ENCODE measurements at places on chromosomes 16 and 17.

GRCh38 chr16:83845263-83845662 is 37.5 kb downstream of the HSBP1 start:
- no peak for DNase-seq

- no peak for DNase-seq
Measured at GRCh38 chr17:8189041-8189710, 804 bp downstream of the BORCS6 start.

GRCh38 chr17:79733692-79734070 is 2.9 kb downstream of the ENPP7 start:
- DNase-seq = no peak

DNA sequence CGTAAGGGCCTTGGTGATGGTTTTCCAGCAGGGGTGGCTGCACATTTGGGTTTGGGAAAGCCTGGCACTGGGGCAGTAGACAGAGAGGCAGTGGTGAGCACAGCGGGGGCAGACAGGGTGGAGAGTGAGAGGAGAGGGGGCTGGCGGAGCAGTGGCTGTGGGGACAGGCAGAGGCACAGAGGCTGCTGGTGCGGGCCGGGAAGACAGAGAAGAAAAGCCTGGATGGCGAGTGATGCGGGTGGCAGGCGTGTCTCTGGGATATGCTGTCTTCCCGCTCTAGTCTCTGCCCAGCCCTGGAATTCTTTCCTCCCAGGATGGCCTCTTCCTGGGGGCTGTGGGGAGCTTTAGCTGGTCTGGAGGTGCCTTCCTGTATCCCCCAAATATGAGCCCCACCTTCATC is 16.9 kb downstream of the ITGAD start:
- no peak for DNase-seq

- peak; percentile 11 for DNase-seq
Measured at GRCh38 chr16:49281843-49282642, 405 bp upstream of the CBLN1 start.

- DNase-seq = no peak
Measured at GRCh38 chr16:12721841-12722421, 81.8 kb downstream of the CPPED1 start.

- no peak for DNase-seq
Measured at GRCh38 chr16:82995924-82996441, 369.2 kb downstream of the CDH13 start.

GRCh38 chr17:62648251-62648955 is 20.9 kb downstream of the MRC2 start:
- DNase-seq = no peak

DNA sequence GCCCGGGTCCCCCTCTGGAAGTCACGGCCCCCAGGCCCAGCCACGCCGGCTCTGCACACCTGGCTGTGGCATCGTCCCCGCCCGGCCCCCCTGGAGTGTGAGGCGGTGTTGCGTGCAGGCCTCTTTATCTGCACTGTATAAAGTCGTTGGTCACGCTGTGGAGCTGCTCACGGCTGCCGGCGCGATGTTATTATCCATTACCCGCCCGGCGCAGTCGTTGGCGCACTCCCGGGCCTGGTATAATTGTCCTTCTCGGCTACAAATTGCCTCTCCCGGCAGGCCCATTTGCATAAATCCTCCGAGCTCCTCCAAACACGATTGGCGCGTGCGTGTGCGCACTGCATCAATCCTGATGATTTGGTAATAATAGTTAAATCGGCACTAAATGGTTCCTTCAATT is 57.8 kb downstream of the BAHCC1 start:
- DNase-seq = no peak

DNA sequence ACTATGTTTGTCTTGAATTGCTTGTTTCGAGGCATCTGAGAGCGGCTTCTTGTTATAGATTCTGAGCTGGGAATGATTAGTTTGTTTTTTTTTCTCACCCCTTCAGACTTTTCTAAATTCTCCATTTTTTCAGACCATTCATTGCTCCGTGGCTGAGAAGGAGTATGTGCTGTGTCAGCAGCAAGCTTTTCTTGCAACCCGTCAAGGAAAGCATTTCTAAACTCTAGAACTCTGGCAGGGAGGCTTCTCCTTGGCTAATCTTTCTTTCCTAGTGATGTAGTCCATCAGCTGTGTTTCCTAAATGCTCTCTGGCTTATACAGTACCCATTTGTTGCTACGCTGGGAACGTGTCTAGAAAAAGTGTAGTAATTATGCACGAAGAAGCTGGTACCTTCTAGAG is 133.5 kb downstream of the FTO start:
- no peak for DNase-seq

DNA sequence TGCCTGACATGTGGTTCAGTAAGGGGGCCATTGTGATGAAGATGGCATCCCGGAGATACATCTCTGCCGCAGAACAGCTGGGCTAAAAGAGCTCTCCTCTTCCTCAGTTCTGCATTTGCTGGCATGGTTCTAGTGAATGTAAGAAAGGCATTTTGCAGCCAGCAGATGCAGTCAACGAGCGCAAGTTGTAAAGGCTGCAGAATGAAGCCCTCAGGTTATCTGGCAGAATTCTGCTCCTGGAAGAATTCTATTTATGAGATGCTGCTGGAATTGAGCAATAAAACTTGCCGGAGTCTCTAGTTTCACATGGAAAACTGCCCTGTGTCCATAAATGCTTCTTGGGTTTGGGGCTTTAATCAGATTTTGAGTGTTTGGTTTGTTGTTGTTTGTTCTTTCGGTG is 176.8 kb upstream of the HSBP1 start:
- no peak for DNase-seq

- DNase-seq = no peak
Measured at GRCh38 chr17:58492238-58493121, 4.3 kb upstream of the HSF5 start.

DNA sequence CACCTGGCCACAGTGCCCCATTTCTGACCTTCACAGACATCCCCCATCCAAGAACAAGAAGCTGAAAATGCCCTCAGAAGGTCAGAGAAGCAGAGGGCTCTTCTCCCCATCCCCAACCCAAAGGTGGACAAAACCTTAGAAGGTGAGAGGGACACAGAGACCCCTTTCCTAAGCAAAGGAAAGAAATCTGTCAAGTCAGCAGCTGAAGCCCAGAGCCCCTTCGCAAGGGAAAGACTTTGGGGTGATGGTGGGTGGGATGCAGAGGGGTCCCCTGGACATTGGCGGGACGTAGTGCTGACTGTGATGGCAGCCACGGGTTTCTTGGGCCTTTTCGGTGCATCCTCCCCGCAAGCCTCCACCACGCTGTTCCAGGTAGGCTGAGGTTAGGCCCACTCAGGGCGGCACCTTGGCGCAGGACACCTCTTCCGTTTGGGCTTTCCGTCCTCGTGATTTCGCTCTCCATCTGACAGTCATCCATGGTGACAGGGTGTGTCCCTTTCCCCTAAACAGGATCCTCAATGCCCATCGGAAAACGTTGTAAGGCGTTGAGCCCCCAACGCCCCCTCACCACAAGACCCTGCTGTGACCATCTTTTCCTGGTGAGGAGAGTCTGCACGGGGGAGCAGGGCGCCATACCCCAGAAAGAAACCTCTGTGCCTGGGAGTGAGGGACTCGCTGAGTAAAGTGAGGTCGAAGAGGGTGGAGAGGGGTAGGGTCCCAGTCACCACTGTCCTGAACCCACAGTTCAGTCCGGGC is 10.7 kb upstream of the GSDMA start:
- DNase-seq = no peak

GRCh38 chr17:31216031-31216751 is 80.8 kb downstream of the OMG start:
- peak; percentile 1 for DNase-seq

DNA sequence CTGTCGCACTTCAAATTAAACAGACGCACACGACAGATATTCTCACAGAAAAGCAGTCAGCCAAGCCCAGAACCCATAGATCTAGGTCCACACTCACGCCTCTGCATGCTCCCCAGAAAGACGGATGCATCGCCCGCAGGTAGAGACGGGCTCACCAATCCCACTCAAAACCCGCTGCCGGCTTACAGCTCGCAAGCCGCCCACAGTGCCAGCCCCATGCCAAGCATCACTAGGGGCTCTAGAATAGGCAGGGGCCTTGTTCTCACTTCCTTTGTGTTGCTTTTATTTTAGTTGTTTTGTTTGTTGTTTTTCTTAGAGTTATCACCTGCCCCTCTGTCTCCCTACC is 336 bp upstream of the BMERB1 start:
- no peak for DNase-seq

DNA sequence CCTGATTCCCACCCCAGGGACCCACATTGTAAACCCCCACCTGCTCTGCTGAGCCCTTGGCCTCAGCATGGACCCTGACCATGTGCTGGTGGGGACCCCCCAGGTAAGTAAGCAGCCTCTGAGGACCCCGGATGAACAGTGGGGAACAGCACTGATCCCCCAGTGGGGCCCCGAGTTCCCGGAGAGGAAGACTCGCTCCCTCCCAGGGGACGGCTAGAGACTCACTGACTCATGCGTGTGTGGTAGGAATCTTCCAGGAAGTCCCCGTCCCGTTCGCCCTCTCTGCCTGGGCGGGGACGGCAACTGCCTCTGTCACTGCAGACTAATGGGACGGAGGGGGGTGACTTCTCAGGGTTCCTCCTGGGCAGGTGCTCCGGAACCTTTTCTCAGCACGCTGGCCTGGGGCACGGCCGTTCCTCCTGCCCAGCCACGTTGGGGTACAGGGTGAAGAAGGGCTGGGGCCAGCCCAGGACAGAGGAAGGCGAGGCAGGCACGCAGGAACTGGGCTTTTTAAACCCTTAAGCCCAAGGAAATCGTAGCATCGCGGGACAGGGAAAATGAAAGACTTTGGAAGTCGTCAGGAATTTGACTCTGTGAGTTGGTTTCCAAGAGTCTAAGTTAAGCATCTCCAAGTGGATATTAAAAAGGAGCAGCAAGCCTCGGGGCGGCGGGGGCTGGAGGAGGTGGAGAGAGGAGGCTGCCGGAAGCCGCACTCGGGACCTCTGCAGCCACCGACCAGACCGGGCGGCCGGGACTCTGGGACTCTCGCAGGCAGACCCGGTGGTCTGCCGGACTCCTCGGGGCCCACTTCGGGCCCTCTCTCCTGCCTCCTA is 178.7 kb downstream of the SEC14L1 start:
- DNase-seq = peak; percentile 88

- DNase-seq = no peak
Measured at GRCh38 chr16:50889746-50890145, 147.9 kb downstream of the CYLD start.

DNA sequence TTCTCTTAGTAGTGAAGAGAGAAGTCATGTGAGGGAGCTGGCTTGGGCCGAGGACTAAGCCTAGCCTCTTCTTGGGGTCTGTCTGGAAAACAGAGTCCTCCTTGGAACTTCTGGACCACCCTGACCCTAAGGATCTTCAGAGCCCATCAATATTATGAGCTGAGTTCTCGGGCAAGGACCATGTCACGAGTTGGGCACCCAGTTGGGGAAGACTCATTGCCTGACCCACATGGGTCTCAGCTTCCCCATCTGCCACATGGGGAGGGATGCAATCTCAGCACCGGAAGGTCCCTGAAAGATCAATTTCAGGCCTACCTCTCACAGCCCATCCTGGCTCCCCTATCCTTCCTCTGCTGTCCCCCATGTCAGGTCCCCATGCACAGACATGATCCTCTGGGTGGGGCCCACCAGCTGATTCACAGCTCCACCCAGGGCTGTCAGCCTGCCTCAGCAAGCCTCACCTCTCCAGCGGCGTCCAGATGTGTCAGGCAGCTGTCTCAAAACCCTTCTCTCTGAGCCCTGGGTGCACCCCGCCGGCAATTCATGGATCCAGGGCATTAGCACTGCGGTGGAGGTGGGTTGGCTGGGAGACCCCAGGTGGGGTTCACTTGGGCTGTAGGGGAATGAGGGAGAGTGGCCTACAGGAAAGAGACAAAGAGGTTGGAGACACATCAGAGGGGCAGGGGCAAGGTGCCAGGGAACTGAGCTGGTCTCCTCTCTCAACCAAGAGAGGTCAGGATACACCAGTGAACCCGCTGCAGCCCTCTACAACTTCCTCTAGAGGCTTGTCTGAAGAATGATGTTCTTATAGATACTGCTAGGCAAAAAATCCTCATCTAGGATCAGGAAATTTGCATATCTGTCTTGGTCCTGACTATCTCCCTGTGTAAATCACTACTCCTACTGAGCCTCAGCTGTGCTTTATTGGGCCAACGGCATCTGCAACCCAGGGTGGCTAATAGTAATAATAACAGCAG is 1.8 kb downstream of the NLRP1 start:
- no peak for DNase-seq

DNA sequence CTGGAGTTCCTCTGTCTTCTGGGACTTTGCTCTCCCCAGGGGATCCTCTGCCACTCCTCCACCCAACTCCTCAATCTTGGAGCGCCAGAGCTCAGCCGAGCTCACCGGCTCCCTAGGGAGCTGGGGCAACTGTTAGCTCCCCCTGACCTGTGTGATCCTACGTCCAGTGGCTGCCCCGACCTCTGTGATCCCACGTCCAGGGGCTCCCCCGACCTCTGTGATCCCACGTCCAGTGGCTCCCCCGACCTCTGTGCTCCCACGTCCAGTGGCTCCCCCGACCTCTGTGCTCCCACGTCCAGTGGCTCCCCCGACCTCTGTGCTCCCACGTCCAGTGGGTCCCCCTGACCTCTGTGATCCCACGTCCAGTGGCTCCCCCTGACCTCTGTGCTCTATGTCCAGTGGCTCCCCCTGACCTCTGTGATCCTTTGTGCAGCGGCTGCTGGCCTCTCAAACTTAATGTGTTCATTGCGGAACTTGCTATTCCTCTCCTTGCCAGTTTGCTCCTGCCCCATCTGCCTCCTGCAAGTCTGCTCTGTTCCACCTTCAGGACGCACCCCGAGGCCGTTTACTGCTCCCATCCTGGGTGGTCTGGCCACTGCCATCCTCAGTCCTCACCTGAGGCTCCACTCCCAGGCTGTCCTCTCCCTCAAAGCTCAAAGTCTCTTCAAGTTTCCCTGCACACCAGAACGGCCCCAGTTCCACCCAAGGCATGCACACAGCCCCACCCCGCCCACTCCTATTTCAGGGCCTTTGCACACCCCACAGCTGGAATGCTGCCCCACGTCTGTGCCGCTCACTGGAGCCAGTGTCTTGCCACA is 2.8 kb downstream of the VPS9D1 start:
- no peak for DNase-seq

DNA sequence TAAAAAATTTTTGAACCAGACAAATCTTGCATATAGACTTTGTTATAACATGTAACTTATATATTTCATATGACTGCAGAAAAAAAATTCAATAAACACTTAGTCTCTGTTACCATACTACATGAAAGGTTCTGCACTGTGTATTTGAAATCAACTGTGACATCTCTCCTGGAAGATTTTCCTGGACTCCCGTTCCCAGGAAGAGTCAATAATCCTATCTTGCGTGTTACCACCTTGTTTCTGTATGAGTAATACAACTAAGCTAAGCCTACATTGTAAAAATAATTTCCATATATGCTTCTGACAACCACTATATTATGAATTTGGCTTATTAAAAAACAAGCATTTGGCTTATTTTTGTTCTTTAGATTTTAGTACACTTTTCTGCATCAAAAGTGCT is 665.6 kb upstream of the SOX9 start:
- no peak for DNase-seq

GRCh38 chr17:1532836-1533602 is 16.6 kb upstream of the INPP5K start:
- DNase-seq = no peak
